Brain pericyte (primary cell): ENCODE measurements at places on chromosomes 11 and 22.

DNA sequence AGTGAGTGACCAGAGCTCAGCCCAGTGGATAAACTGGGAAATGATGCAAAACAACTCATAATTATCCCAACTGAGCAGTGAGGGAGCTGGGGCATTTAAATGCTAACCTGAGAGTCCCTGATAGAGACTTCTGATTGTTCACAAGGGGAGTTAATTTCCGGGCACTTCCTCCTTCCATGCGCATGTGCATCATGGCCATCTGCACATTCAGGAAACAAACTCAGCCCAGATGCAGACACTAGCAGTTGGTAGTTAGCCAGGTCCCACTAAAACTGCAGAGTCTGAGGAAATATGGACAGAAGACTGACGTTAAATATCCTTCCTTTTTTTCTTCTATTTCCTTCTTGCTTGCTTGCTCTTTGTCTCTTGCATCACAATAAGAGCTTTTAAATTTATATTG, 852.1 kb upstream of the LRRC4C start:
- no peak for DNase-seq

- DNase-seq: no peak
Observed at GRCh38 chr11:20937826-20938225, 268.4 kb downstream of the NELL1 start.

- no peak for DNase-seq
Observed at GRCh38 chr22:19878461-19879245, 24.0 kb upstream of the GNB1L start.

DNA sequence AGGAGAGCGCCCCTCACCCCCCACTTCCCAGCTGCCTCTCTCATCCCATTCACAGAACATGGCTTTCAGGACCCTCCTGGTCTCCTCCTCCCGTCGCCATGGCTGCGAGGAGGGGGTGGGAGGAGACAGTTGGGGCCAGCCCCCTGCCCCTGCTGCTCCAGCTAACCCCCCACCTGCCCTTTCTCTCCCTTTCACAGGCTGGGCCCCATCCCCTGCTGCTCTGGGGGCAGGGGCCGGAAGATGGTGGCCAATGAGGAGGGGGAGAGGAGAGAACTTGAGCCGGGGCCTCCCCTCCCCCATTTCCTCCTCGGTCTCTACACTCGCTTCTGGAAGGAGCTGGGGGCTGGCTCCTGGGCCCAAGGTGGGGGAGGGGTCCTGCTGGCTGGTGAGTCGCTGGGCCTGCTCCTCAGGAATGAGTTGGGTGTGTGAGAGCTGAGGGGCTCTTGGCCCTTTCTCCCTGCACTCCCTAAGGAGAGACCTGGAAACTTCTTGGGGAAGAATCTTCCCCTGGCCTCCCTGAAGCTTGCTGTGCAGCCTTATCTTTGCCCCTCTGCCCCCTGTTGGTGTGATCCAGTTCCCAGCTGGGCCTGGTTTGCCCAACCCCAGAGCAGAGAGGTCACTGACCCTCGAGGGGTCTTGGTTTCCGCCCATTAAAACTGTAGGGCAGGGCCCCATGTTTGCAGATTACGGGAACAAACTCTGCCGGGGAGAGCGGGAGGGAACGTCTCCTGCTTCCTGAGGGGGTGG, 10.2 kb downstream of the YPEL4 start:
- peak; percentile 86 for DNase-seq

DNA sequence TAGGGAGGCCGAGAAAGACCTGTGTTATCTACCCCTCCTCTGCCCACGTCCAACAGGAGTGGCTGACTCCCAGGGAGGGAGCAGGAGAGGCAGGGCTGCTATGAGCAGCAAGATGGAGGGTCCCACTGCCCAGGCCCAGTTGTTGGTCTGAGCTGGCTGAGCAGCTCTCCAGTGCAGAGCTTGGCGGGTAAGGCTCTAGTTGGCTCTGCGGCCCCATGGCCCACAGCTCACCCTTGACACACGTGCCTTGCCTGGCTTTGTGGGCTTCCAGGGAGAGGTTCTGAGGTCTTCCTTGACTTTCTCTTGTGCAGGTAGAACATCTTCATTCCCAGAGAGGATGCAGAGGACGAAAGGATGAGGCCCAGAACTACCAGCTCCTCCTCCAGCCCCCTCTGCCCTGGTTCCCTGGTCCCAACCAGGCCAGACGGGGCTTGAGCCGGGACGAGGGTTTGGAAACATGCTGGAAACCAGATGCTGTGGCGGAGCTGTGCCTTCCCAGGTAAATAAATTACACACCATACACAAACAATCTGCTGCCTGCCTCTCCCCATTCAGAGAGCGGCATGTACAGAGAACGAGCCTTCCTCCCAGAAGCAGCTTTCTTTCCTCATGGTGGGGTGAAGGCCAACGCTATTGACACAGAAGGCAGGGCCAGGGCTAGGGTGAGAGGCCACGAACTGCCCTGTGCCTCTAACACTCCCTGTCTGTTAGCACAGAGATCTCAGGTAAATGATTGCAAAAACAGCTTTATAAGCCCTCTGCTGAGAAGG, 48.1 kb downstream of the DSCAML1 start:
- DNase-seq: no peak

DNA sequence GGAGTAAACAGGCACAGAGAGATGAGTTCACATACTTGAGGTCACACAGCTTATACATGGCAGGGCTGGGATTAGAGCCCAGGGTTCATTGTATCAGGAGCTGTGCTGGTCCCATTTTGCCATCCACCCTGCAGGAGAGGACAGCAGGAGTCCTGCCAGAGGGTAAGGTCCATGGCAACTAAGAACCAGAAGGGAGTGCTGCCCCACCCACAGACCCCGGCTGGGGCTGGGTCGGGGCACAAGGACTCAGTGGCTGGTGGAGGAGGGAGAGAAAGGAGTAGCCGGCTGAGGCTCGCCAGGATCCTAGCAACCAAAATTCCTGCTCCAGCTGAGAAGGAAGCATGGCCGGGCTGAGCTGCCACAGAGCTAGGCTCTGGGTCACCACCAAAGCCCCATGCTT, 25.9 kb upstream of the TP53I11 start:
- no peak for DNase-seq

GRCh38 chr11:132312701-132313111, 942.3 kb downstream of the NTM start:
- peak; percentile 8 for DNase-seq

DNA sequence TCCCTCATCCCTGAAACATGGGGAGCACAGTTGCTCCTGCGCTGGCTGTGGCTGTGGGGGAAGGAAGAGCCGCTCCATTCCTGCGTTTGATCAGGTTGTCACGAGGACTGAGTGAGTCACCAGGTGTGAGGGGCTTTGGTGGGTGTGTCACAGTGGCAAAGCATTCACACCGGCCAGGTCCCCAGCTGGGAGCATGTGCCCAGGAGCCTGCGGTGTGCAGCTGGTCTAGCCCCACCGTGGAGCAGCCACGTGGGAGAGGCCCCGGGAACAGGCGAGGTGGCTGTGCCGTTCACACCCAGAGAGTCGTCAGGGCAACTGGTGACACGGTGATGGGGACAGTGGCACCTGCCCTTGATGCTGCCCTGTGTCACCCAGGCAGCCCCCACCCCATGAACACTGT, 47.6 kb upstream of the PPARA start:
- DNase-seq: no peak

DNA sequence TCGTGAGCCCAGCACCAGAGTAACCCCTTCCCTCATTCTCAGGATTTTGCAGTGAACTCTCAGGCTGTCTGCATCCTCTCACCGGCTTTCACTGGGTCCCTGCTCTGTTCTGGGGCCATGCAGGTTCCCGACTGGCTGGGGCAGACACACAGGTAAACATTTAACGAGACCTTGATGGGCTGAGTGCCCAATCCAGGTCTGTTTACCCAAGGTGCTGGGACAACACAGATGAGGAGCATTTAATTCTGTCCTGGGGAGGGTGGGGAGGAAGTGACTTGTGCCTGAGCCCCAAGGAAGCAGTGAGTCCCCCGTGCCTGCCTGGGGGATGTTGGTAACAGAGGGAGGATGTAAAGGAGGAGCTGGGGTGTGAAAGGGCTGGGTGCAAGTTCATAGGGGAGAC, 4.4 kb downstream of the BIK start:
- no peak for DNase-seq

DNA sequence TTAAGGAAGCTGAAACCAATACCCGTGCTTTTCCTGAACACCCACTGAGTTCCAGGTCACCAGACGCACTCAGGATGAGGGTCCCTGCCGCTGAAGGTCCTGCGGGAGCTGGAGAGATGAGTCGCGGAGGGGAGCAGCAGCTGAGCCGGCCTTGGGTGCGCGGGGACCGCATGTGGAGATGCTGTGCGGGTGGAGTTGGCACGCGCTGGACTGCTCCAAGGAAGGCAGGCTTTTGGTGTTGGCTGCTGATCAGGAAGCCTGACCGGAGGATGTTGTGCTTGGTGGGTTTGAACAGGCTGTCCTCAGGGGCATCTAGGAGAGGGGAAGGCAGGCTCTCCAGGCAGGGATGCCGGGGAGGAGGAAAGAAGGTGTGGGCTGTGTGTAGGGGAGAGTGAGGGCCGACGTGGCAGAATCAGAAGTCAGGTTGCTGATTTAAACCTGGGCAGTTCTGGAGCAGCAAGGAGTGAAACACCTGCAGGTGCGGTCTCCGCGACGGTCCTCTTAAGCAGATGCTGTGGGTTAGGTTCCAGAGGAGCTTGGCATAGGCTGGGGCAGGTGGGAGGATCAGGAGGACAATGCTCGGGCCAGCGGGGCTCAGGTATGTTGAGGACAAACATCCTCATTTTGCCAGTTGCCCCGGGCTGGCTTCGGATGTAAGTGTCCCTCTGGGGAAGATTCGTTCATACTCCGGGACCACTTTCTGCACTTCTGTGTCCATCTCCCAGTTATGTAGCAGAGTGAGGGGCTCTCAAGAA, 197.5 kb upstream of the B3GAT1 start:
- DNase-seq: no peak

DNA sequence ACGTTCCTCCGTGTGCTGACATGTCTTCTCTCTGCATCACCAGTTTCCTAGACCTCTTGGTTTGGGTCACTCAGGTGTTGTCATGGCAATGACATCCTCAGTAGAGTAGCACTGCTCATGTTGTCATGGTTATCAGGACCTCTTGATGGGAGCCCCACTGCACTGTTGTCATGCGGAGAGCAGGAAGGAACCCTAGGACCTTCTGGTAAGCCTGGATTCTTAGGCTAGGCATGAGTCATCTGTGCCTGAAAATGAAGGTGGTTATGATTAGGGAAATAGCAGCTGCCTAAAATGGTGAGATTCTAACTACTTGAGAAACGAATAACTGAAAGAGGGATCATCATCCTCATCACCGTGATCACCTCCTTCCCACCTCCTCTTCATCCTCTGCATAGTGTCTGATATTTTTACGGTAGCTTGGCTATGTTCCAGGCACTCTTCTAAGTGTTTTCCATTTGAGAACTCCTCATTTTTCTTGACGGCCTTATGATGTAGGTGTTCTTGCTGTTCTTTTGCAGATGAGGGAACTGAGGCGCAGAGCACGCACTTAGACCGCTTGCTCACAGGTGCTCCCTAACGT, 858.4 kb downstream of the NTM start:
- no peak for DNase-seq
